ENCODE measurements at places on chromosomes 3 and 15.

DNA sequence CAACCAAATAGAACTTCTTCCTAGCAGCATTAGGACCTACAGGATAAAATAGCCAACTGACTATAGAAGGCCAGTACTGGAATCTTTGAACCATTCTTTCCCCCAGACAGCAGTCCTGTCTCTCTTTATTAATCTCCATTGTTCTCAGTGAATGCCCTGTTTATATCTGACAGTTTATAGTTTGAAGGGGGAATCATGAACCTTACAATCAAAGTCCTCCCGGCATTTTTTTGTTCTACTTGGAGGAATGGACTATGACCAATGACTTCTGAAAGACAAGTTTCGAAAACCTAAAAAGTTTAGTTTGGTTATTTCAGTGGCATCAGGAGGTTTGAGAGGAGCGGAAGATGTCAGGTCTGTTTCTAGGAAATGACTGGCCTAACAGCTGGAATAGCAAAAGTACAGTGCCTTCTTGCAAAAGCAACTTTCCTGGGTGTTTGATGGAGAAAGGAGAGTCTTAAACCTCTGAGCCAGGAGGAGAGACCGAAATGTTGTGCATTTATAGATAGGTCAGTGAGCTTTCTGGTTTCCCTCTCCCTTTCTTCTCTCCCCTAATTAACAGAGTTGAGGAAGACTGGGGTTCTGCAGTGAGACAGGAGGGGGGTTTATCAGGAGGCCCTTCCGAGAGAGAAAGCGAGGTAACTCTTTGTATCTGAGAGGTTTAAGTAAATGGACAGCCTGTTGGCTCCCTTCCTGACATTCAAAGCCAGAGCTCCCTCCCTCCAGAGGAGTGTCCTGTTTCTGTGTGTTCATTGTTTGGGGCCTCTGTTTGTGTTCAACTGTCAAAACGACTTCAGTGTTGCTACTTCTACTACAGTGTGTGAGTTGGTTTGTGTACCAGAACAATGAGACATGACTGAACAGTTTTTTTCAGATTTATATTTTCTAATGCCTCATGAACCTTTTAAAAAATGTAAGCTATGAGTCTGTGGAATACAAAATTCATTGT is 383.0 kb upstream of the RARB start:
- no peak for DNase-seq

DNA sequence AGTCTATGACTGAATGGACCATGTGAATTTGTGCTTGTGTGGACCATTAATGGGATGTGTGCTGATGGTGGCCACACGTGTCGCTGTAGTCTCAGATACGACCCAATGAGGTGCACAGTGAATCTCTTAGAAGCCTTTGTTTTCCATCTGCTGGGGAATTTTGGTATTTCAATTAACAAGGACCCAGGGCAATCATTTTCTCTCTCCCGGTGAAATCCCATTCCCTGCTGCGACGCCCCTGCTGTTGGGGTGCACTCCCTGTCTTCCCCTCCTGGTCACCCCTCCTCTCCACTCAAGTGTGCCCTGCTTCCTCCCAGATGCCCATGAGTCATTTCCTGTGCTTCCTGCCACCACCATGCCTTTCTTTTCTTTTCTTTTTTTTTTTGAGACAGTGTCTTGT is 32.7 kb downstream of the EBLN2 start:
- no peak for DNase-seq

GRCh38 chr3:66052721-66053549 is 14.2 kb upstream of the MAGI1 start:
- DNase-seq, result no peak

DNA sequence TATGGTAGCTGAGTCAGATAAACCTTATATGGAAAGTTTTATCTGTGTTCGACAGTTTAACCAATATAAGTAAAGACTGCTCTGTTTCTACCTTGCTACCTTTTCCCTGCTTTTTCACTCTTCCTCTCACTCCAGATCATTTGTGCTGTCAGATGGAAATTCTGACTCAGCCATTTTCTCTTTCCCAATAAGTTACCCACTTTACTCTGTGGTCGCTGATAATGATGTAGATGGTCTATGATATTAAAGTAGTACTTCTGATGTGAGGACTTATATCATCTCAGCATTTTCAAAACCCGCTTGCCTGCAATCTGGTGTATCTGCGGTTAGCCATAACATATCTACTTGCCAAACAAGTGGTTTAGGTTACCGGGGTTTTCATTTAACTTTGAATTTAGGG is 15.0 kb upstream of the UTS2B start:
- no peak for DNase-seq

DNA sequence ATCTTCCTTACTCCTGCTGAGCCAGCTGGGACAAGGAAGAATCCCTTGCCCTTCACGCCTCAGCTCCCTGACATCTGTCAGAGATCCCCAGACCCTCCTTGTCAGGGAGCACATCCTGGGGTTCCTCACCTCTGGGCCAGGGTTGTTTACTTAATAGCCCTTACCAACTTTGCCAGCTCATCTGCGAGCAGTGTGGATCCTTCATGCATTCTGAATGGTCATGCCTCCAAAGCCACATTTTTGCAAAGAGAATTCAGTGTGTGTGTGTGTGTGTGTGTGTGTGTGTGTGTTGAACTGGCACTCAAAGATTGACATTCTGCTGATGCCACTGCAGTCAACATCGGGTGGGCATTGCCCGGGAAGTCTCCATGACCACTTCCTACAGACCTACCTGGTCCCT is 112.6 kb downstream of the SLC49A4 start:
- DNase-seq, result no peak
